ENCODE measurements at places on chromosomes 11 and 22.

DNA sequence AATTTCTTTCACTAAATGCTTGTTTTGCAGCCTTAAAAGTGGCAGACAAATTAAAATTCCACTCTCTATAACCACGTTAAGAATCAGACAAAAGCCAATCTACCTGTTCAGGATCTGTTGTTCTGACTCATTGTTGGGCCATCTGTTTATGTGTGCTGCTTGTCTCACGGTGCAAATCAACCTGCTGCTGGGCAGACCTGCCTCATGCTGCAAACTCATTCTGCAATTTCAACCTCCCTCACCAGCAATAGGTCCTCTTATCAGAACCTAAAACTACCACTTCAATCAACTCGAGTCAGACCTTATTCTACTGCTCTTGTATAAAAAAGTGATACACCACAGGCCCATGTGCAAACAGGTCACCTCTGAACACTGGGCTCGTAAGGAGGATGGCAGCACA is 75.1 kb downstream of the LARGE2 start:
- DNase-seq = no peak

DNA sequence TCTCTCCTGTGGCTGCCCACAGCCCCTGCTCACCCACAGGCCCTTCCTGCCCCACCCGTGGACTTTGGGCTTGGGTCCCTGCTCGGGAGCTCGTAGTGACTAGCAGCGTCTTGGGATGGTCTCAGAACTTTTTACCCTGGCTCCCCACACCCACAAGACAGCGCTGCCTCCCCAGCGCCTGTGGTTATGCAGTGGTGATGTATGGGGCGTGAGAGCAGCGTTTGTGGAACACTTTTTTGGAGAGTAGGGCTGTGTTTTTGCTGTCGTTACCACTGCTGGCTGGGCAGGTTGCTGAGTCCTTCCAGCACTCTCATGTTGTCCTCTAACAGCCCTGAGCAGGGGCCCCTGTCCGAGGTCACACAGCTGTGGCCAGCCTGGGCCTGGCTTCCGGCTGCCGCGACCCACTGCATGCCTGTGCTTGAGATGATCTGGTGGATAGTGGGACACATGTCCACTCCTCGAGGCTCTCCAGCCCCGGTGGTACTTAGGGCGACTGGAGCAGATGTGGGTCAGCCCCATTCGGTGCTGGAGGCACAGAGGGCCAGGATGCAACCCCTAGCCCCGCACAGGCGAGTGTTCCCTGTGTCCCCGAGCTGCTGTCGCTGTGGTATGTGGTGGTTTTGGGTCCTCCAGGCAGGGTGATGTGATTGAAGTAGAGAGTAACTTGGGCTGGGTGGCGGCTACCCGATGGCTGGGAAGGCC is 7.1 kb upstream of the GRAMD4 start:
- no peak for DNase-seq

DNA sequence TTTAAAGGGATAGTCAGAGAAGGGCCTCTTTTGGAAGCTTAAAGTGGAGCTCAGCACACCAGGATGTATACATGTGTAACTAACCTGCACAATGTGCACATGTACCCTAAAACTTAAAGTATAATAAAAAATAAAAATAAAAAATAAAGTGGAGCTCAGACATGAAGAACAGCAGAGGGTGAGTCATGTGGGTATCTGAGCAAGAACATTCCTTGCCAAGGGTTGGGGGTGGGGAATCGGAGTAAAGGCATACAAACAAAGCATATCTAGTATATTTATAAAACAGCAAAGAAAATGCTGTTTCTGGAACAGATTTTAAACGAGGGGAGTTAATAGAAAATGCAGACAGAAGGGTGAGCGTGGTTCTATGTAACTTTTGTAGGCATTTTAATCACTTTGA is 562.6 kb upstream of the ANO3 start:
- DNase-seq = no peak

DNA sequence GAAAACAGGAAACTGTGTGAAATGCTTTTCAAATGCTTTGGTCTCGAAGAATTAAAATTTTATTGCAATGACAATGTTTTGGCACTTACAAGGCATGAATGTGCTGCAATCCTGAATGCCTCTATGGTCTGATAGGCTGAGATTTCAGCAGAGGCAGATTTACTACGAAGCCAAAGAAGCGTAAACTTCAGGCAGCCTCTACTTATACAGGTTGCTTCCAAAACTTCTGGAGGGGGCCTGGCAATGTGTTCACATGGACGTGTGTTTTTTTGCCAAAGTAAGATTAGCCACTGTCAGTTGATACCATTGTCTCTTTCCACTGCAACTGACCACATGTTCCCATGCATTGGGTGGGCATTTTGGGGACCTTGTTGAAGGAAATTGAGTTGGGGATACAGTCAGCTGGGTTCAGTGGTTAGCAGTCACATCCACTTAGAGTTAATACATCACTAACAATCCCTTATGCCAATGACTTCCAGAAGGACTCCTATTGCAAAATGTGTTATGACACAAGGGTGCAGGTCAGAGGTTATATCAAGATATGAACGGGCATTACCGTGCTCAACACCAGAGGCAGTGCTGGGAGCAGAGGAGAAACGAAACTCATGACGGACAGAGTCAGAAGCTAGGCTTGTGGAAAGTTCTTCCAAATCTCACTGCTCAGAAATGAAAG is 48.8 kb downstream of the ABTB2 start:
- no peak for DNase-seq

DNA sequence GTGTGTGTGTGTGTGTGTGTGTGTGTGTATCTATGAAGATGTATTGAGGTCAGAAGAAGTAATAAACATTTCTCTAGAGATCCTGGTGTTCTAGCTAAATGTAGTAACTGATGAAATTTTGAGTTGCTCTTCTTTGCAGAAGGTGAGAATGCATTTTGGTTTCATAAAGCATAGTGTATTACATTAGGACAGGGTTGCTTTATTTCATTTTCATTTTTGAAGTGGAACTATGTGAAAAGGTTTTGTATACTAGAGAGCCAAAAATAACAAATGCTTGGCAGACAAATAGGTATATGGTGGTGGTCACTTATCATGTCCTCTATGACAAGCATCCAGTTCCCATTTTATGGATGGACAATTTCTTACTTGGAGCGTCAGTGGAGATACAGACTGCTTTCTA is 99.0 kb downstream of the CASP12 start:
- DNase-seq = no peak

DNA sequence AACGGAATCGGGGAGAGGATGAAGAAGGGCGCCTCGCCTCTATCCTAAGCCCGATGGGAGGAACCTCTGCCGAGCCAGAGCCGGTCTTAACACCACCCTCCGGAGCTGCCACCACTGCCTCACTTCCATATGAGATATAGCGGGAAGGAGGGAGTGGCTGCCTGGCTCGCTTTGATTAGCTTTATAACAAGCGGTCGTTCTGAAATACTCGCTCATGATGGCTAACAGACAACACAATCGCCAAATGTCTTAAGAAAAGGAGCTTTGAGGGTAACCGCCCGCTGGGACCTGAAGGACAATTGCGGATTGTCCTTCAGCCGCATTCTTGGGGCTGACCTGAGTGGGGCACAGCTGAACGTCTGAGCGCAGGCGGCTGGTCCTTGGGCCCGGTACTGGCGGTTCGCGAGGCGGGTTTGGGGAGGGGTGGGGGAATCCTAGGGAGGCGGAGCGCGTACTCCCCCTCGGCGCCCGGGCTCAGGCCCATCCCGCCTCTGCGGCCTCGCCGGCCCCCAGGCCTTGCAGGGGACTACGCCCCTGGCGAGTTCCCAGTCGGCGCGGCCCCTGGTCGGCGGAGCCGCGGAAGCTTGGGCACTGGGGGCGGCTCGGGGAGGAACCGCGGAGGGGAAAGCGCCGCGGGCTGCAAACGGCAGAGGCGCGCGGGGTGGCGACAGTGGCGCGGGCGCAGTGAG is at the start of gene PLAAT5:
TSS of gene PLAAT5 (minus strand) at position 617 of the 689 bp plus-strand sequence. CDS start at position 484, 133 bp downstream.
- no peak for DNase-seq

GRCh38 chr11:122617297-122617696 is 38.2 kb upstream of the UBASH3B start:
- no peak for DNase-seq

- no peak for DNase-seq
Observed at GRCh38 chr11:44694443-44694842, 32.3 kb upstream of the TSPAN18 start.

DNA sequence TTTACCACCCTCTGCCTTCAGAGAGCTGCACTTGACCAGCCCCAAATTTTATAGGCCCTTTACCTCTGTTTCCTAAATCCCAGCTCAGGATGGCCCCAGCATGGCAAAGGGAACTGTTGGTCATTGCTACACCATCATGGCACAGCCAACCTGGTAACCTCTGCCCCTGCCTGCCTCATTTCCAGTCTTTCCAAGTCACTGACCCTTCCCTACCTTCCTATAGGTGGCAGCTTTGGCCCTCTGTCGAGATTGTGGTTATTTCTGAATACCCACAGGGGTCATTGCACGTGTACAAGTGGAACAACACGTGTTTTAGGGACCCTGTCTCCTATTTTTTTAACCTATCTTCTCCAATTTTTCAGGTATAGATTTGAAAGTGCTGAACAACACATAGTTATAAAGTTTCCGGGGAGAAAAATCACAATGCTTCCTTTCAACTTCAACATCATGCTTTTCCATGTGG is 2.8 kb downstream of the GALNT18 start:
- DNase-seq = no peak

DNA sequence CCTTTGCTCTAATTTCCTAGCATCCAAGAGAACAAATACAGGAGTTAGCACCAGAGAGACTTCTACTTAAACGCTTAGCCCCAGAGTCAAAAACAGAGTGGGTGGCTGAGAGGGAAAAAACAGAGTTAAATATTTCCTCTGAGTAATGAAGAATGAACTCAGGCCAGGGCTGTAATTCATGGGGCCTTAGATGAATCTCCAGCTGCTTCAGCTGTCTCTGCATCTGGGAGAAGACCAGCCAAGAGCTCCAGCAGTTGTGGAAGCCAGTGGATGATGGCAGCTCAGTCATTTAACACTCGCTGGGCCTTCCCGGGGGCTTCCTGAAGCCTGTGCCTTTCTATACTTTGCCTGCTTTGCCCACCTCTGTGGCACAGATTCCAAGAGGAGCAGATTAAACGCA is 5.7 kb upstream of the ADAMTS15 start:
- DNase-seq = no peak

GRCh38 chr11:94128291-94128745 is 323 bp upstream of the PANX1 start:
- DNase-seq = no peak

- no peak for DNase-seq
Observed at GRCh38 chr11:7019500-7020182, 505 bp downstream of the ZNF214 start.

GRCh38 chr11:7595016-7595866 is 78.1 kb downstream of the CYB5R2 start:
- DNase-seq = no peak

DNA sequence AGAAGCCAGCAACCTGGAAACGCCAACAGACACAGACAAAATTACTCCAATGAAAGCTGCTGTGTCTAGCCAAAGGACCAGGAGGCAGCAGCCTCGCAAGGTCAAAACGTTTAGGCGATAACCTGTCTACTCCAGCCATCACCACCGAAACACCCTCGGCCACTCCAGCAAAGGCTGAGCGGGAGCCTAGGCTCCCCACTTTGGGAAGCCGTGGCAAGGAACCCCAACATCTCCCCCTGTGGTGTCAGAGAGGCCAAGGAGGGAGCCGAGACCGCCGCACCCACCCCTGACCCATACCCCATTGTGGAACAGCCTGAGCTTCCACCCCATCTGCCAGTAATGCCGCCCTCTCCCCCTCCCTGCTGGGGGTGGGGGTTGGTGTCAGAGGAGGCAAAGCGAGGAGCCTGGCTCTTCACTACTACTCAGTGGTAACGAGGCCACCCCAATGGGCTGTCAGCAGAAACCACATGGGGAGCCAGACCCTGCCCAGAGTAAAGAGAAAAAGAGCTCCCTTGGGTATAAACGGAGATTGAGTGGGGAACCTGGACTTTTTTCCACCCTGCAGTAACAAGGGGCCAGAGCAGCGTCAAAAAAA is 33.9 kb upstream of the SEPTIN5 start:
- no peak for DNase-seq

- no peak for DNase-seq
Observed at GRCh38 chr11:57490456-57491248, 24.9 kb downstream of the SLC43A1 start.

DNA sequence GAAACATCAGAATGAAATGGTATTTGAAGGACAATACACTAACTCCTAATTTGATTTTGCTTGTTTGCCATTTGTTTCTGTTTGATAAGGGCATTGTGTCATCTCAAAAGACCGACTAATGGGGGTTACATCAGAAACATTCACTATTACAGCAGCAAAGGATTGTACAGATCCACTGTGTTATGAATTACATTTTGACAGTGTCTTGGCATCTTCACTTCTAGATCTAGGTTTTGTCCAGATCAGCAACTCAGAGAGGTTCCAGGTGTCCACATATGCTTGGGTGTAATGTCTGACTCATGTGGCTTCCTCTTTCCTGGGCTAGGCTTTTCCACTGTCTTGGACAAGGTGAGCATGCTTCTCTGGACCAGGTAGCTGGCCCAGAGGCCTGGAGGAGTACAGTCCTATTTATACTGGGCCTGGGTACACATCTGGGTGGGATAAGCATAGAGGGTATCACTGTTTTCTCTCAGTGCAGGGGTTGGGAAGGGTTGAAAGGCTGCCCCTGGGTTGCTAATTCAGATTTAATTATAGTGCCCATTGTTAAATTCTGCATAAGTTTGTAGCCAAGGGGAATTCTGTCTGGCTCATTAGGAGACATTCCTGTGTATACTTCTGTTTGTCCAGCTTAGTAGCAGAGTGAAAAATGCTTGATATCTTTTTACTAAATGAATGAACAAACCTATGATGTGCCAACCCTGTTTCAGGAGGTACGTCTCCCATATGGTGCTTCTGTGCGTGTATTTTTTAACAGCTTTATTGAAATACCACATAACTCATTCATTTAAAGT is 23.8 kb downstream of the DDI1 start:
- DNase-seq = no peak
